ENCODE measurements at places on chromosomes 11 and 22. TPM values are rescaled to one million over a fixed set of nuclear protein-coding genes. Genes with fewer than 3 reads are reported as not detected.
A peak's percentile ranks its signal among the peaks of the same experiment; 100 is the strongest.

DNA sequence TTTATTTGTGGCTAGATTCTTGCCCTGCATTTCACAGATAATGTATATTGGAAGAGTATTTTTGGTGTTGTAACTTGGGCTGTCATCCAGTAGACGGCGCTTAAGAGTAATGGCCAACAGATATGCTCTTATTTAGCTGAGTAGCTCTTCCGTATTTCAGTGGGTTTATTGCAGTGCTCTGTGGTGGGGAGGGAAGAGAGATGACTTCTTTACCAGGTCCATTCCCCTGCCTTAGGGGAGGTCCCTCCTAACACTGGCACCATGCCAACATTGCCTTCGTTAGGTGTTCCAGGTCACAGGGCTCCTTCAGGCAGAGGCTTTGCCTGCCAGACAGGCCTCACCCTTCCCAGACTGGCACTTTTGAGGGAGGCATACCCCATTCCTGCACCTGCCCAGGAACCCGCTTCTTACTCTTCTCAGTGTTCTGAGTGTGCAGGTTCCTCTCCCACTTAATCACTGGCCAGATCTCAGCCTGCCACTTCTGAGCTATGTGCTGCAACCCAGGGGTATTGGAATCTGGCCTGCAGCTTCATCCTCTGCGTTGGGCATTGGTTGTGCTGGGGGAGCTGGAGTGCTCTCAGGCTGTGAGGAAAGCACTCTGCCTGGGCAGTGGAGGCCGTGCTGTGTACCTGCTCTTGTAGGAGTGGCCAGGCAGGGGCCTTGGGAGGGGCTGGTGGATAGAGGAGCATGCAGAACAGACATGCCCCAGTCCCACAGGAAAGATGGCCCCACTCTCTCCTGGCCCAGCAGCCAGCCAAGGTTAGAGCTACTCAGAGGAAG lies 29.4 kb upstream of the SLN start:
- peak; percentile 7 for DNase-seq

The MS4A12 gene
- total RNA-seq, result not detected

DNA sequence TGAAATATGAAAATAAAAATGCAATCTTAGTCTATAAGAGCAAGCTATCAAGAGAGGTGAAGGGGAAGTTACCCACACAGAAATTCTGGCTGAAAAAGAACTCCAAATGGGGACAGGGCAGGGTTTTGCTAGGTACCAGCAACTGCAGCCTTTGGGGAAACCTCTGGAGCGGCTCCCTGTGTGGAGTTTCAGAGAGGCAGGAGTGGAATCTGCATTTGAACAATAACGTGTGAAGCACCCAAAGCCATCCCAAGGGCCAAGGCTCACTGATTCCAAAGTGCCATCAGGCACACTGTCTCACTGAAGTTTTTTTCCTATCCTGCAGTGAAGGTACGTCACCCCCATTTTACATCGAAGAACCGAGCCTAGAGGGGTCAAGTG lies 87.8 kb downstream of the KCNC1 start:
- no peak for DNase-seq

DNA sequence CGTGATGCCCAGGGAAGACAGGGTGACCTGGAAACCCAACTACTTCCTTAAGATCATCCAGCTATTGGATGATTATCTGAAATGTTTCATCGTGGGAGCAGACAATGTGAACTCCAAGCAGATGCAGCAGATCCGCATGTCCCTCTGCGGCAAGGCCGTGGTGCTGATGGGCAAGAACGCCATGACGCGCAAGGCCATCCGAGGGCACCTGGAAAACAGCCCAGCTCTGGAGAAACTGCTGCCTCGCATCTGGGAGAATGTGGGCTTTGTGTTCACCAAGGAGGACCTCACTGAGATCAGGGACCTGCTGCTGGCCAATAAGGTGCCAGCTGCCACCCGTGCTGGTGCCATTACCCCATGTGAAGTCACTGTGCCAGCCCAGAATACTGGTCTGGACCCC lies 43.5 kb upstream of the DAGLA start:
- no peak for DNase-seq

DNA sequence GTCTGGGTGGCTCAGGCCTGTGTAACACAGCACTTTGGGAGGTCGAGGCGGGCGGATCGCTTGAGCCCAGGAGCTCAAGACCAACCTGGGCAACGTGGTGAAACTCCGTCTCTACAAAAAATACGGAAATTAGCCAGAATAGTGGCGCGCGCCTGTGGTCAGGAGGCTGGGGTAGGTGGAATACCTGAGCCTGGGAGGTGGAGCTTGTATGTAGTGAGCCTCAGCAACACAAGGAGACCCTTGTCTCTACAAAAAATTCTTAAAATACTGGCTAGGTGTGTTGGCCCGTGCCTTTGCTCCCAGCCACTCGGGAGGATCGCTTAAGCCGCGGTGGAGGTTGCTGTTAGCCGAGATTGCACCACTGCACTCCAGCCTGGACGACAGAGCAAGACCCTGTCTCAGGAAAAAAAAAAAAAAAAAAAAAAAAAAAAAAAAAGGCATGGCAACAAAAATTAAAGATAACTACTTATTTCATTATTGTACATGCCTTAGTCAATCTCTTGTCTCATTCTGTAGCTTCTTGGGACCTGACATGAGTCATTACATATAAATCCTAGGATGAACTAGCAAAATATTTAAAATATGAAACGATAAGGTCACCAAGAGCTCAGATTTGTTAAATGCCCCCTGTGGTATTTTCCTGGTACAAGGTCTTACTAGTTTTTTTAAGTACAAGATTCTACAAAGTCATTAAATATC lies 1.1 kb downstream of the TAF1D start:
- peak; percentile 30 for DNase-seq

GRCh38 chr11:70733327-70734325 lies 335.3 kb downstream of the CTTN start:
- DNase-seq, result no peak

GRCh38 chr11:71452199-71453036 lies 585 bp upstream of the NADSYN1 start:
- peak; percentile 43 for DNase-seq

DNA sequence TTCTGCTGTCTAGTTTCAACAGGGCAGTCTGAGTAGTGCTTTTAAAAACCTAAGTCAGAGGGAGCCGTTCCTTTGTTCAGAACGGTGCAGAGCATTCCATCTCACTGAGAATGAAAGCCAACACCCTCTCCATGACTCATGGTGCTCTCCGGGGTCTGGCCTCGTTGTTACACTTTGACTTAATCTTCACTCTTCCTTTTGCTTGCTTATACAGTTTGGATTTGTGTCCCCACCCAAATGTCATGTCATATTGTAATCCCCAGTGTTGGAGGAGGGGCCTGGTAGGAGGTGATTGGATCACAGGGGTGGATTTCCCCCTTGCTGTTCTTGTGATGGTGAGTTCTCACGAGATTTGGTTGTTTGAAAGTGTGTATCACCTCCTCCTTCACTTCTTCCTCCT lies 292.2 kb downstream of the ST3GAL4 start:
- no peak for DNase-seq

DNA sequence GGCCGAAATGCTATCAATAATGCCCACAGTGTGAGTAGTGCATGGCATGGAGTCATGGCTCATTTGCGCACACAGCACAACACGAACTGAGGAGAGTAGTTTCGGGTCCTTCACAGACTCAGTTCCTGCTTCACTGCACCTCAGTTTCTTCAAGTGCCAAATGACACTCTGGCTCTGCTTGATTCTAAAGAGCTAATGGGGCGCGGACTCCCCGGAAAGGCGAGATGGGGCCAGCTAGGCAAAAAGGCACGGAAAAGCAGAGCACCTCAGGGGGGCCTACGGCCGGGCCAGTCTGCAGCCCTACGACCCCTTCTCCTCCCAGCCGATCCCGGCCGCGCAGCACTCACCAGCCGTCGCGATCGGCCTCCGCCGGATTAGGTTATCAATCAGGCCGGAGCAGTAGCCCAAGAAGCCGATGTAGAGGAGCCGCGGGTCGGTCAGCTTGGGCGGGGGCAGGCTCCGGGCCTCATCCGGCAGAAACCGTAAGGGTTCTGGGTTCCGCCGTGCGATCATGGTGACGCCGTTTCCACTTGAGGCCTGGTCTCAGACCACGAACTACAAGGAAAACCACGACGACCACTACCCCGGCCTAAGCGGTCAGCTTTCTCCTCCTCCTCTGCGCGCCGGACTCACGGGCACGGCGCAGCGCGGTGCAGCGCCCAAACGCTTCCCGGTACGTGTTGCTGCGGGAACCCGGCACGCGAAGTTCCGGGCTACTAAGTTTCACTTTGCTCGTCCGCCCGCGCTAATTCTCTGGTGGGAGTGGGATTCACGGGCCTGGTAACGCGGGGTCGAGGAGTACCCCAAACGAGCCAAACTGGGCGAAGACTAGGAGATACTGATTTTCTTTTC lies at the start of gene NDUFC2:
TSS of gene NDUFC2 (minus strand) at position 631 of the 852 bp plus-strand sequence. CDS start at position 513, 118 bp downstream.
- peak; percentile 70 for DNase-seq

GRCh38 chr22:50739279-50739691 lies 1.3 kb downstream of the ACR start:
- DNase-seq, result peak; percentile 18

GRCh38 chr11:8826139-8826786 lies 84.7 kb upstream of the AKIP1 start:
- no peak for DNase-seq

- DNase-seq, result no peak
Observed at GRCh38 chr11:132395434-132395833, 1025.0 kb downstream of the NTM start.

The LARGE1 gene
- total RNA-seq, result 25.4 TPM

GRCh38 chr11:73225001-73225686 lies 7.1 kb downstream of the P2RY2 start:
- no peak for DNase-seq

DNA sequence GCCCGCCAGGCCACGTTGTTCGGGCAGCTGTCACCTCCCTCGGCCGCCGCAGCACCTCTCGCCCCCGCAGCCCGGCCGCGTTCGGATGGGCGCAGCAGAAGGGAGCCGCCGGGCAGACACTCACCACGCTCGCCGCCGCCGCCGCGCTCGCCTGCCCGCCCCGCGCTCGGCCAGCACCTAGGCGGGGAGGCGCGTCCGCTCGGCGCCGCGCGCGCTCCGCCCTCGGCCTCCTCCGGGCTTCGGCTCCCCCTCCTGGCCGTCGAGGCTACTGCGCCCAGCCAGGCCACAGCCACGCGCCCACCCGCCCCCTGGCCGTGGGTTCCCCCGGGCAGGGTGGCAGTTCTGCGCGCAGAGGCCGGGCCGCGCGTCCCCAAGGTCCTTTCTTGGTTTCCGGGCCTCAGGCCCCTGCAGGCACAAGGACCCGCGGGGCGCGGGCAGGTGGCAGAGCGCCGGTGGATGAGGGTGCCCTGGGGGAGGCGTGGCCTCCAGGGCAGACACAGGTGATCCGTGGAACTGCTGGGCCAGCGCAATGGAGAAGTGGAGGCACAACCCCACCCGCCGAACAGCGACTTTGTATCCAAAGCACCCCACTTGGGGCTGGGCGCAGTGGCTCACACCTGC lies at the start of gene SLC25A22:
TSS of gene SLC25A22 (minus strand) at position 189 of the 621 bp plus-strand sequence. CDS start 3,275 bp downstream, outside the sequence.
- DNase-seq, result peak; percentile 95

The CSNK1E gene
- 144 TPM for total RNA-seq

The PCSK7 gene
- 93.6 TPM for total RNA-seq

GRCh38 chr11:26348776-26349175 lies 16.8 kb downstream of the ANO3 start:
- DNase-seq, result no peak

The PARVG gene
- total RNA-seq, result 0.90 TPM

DNA sequence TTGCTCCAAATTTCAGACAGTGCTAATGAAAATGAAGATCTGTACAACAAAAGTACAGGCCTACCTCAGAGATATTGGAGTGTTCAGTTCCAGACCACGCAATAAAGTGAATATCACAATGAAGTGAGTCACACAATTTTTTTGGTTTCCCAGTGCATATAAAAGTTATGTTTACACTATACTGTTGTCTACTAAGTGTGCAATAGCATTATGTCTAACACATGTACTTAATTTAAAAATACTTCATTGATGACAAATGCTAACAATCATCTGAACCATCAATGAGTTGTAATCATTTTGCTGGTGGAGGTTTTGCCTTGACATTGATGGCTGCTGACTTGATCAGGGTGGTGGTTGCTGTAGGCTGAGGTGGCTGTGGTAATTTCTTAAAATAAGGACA lies 60.6 kb upstream of the E2F8 start:
- no peak for DNase-seq

- no peak for DNase-seq
Observed at GRCh38 chr11:132627981-132628380, 904.3 kb downstream of the OPCML start.

The MFRP gene
- 0.13 TPM for total RNA-seq

DNA sequence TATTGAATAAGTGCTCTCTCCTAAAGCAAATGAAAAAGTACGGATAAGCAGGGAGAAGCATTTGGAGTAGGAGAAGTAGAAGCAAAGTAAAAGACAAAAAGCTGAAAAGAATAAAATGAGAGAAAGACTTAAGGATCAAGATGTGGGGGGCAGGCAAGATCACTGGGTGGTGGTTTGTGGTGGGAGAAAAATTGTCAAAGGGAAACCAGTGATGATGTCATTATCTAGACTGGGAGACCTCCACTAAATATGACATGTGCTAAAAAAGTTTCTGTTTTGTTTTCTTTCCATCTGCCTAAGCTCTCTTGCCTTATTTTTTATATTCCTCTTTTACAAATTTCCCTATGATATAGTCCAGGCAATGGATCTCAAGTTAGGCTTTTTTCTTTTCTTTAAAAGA lies 14.8 kb upstream of the MAML2 start:
- no peak for DNase-seq

The E2F8 gene
- total RNA-seq, result 0.92 TPM

- no peak for DNase-seq
Observed at GRCh38 chr22:48415520-48415919, 1412.2 kb downstream of the BRD1 start.

GRCh38 chr22:19058713-19059451 lies 63.3 kb downstream of the DGCR2 start:
- no peak for DNase-seq

DNA sequence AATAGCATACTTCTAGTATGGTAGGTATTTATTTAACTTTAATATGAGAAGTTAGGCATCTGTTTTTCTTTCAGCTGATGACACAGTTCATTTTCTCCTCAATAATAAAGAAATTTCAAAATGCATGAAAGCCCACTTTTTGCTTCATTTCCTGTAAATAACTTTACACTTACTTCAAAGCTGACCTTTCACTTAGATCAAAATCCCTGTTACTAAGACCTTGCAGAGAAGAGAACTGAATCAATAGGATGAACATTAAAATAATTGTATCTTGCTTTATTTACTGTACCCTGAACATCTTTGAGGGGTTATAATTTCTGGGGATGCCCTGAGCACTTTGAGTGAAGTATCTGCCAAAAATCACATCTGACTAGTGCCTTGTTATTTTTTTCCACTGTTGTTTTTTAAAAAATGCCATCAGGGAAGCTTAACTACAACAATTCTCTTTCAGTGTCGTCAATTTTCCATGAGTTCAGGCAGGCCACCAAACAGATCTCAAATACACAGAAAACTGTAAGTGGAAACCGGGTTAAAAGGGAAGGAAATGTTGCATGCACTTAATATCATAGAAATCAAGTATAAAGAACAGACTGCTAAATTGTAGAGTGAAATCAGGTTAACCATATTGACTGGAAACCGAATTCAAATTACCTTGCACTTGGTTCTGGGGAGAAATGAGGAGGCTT lies 206.2 kb downstream of the MAML2 start:
- no peak for DNase-seq

DNA sequence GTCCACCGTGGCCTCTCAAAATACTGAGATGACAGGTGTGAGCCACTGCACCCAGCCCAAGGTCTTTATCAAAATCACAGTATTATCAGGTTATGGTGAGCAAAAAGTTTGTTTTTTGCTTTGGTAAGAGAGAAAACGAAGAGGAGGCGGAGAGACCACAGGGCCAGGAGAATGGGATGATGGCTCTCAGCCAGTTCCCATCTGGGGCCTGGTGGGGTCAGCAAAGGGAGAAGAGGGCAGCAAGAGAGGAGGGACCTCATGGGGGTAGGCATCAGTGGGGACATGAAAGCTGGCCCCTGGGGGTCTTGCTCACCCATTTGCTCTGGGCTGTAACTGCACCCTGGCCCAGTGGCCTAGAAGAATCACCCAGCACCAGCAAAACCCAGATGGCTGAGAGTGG lies 190.2 kb downstream of the SHANK2 start:
- DNase-seq, result no peak

Measured in endothelial cell (in vitro differentiated cells).